ENCODE measurements at places on chromosomes 12 and 14. TPM values are rescaled to one million over a fixed set of nuclear protein-coding genes. Genes with fewer than 3 reads are reported as not detected.

The TMEM63C gene
- 1.4 TPM for total RNA-seq

The TOMM20L gene
- total RNA-seq: not detected

The SDR9C7 gene
- not detected for total RNA-seq

The SPX gene
- 0.16 TPM for total RNA-seq

The WASHC3 gene
- 36.1 TPM for total RNA-seq

The SLCO1B1 gene
- total RNA-seq: not detected

The FLRT2 gene
- total RNA-seq: not detected

The OTUB2 gene
- 0.93 TPM for total RNA-seq

The ALDH1L2 gene
- total RNA-seq: 7.6 TPM

The COCH gene
- total RNA-seq: 0.94 TPM

The DPY19L2 gene
- total RNA-seq: 0.21 TPM

The KRT78 gene
- total RNA-seq: not detected

The KRT83 gene
- total RNA-seq: not detected

The OAS2 gene
- 148 TPM for total RNA-seq

The DTX1 gene
- 12.0 TPM for total RNA-seq

The KRT85 gene
- not detected for total RNA-seq

The TTC6 gene
- not detected for total RNA-seq

The FBRSL1 gene
- 55.1 TPM for total RNA-seq

The KRT86 gene
- not detected for total RNA-seq

The GPD1 gene
- total RNA-seq: 0.25 TPM

The SCNN1A gene
- total RNA-seq: not detected
